ENCODE measurements at places on chromosomes 4 and X.

GRCh38 chrX:53018627-53019026 lies 30.0 kb upstream of the GPR173 start:
- no peak for DNase-seq

GRCh38 chr4:123200051-123200940 lies 196.3 kb upstream of the SPRY1 start:
- no peak for DNase-seq

- no peak for DNase-seq
Observed at GRCh38 chrX:46665232-46666152, 91.9 kb downstream of the CHST7 start.

DNA sequence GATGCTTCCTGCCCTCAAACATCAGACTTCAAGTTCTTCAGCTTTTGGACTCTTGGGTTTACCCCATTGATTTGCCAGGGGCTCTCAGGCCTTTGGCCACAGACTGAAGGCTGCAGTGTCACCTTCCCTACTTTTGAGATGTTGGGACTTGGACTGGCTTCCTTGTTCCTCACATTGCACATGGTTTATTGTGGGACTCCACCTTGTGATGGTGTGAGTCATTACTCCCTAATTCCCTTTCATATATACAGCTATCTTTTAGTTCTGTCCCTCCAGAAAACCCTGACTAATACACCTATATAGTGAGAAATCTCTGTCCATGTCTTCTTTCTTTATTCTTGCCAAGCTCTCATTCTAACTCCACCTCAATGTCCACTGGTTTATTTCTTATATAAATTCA lies 736.9 kb upstream of the HS3ST1 start:
- no peak for DNase-seq

- no peak for DNase-seq
Observed at GRCh38 chr4:25702848-25703247, 47.2 kb downstream of the SLC34A2 start.

- DNase-seq, result no peak
Observed at GRCh38 chr4:95742179-95742578, 97.7 kb upstream of the PDHA2 start.

GRCh38 chr4:108391701-108392455 lies 223.1 kb upstream of the LEF1 start:
- DNase-seq, result no peak

- DNase-seq, result no peak
Observed at GRCh38 chr4:25811841-25812240, 50.9 kb downstream of the SEL1L3 start.

GRCh38 chr4:136078976-136079375 lies 1453.3 kb downstream of the PCDH18 start:
- DNase-seq, result no peak

DNA sequence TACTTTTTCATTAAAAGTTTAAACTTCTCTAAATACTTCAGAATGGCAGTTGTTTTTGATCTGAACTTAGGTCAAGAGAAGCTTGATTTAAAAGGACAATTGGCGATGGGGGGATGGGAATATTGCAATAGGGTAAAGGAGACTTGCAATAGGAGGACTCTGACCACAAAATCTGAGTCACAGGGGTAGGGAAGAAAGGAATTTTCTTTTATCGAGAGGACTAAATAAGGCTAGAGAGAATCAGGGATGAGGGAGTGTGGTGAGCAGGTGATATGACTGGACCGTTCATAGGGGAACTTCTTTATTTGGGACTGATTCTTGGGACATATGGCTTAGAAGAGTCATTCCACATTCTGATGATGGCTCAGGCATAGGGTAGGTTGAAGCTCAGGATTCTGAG lies 1260.2 kb downstream of the ADGRL3 start:
- DNase-seq, result no peak

GRCh38 chr4:111689214-111689613 lies 456.0 kb upstream of the FAM241A start:
- DNase-seq, result no peak

GRCh38 chrX:11016728-11017127 lies 94.4 kb upstream of the HCCS start:
- DNase-seq, result no peak

- DNase-seq, result peak; percentile 48
Observed at GRCh38 chr4:155085843-155086530, 122.4 kb upstream of the NPY2R start.

GRCh38 chrX:153057281-153057680 lies 1.0 kb downstream of the PNMA3 start:
- no peak for DNase-seq

DNA sequence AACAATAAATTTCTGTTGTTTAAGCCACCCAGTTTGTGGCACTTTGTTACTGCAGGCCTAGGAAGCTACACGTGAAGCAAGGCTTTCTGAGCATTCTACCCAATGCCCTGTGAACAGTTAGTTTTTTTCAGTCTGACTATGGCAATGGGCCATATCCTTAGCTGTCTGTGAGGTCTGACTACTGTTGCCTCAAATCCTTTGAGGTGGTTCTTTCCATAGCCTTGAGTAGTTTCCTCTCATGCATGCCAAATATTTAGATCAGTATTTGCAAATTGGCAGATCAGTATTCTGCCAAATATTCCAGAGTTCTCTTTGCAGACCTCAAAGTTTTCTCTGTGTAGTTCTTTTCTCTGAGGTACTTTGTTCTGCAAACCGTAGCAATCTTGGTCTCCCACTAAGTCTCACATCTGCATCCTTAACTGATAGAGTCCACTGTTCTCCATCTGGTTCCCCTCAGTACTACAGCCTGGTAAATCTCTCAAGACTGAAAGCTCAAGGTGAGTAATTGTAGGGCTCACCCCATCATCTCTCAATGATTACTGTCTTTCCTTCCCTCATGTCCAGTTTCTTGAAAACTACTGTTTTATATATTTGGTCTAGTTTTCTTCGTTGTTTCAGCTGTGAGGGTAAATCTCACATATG lies 984.9 kb upstream of the INTU start:
- no peak for DNase-seq

DNA sequence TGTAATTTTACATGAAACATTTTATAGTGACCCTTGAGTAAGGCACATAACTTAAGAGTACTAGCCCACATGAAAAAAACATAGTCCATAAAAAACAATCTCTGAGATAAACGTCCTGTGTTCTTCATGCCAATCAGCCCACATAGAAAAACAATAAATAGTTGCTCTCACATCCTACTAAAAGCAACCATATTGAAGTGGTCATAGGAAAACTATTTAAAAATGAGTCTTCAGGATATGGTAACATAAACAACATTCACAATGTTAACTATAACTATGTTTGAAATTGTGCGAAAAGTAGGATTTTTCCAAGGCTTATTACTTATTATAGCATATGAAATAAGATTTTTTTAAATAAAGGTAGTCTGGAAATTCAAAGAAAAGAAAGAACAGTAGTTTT lies 77.1 kb upstream of the EPHA5 start:
- no peak for DNase-seq

DNA sequence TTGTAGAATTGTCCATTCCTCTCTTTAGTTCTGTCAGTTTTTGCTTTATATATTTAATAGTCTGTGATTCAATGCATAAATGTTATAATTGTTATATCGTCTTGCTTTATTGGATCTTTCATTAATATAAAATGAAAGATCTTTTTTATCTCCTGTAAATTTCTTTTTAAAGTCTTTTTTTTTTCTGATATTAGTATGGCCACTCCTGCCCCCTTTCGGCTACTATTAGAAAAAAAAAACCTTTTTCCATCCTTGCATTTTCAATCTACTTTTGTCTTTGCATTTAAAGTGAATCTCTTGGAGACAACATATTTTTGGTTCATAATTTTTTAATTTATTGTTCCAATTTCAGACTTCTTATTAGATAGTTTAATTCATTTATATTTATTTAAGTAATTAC lies 677.4 kb upstream of the NDST4 start:
- no peak for DNase-seq

GRCh38 chr4:172157946-172158345 lies 344.7 kb downstream of the GALNTL6 start:
- no peak for DNase-seq

DNA sequence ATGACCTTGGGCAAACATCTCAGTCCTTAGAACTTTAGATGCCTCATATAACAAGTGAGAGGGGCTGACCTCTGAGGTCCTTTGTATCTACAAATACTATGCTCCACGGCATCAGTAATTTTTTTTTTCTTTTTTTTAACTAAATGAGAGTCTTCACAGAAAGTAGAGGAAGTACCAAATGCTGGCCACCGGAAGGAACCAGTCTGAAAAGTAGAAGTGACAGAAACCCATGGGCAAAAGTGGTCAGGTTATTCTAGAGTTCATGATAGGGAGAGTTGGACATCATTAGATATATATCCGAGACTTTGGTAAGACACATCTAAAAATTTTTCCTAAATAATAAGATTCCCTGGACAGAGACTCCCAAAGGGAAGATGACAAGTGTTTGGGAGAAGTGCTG lies 53.7 kb downstream of the COQ2 start:
- DNase-seq, result no peak

DNA sequence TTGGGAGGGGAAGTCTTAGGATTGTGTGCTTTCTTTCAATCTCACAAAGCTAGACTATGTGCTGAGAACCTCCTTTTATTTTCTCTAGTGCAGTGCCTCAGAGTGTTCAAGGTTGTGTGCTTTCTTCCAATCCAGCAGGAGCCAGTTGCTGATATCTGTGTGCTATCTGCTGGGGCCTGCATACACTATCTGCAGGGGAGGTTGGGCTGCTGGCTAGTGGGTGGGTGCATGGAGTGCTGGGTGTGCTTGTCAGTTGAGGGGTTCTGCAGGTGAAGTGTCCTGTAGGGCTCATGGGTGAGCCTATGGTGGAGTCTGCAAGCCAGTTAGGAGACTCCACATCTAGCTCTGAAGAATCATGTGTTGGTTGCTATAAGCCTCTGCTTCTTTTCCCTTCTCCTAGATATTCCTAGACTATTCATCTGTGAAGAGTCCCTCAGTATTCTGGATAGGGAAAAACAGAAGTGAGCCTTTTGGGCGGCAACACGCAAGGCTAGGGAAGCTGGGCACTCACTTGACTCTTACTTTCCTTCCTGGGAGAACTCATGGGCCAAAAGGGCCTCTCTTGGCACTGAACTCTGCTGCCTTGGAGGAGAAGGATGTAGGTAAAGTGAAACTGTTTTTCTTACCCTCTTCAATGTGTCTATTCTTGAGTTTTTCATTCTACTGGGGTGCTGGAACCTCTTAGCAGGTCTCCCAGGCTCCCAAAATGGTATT lies 8.0 kb upstream of the CISD2 start:
- no peak for DNase-seq

GRCh38 chrX:153644356-153645125 lies 2.5 kb upstream of the DUSP9 start:
- DNase-seq, result no peak

DNA sequence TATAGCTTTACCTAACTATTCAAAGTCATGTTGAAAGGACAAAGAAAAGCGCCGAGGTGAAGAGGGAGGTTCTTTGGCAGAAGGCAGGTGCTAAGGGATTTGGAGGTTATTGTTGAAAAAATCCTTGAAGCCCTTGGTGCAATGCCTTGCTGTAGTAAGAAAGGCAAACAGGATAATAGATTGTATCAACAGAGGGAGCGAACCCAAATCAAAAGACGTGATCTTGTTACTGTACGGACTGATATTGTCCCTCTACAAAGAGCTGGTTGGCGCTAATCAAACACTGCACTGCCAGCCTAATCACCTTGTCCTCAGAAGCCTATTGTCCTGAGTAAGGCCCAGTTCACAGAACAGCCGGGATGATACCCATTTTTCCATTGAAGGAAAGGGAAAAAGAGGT lies 182.9 kb downstream of the ZIC3 start:
- no peak for DNase-seq

GRCh38 chrX:54675762-54676161 lies 122.3 kb downstream of the ITIH6 start:
- no peak for DNase-seq
